Endodermal cell (in vitro differentiated cells): ENCODE measurements at places on chromosomes 7 and 10. TPM values are rescaled to one million over a fixed set of nuclear protein-coding genes. Genes with fewer than 3 reads are reported as not detected.

DNA sequence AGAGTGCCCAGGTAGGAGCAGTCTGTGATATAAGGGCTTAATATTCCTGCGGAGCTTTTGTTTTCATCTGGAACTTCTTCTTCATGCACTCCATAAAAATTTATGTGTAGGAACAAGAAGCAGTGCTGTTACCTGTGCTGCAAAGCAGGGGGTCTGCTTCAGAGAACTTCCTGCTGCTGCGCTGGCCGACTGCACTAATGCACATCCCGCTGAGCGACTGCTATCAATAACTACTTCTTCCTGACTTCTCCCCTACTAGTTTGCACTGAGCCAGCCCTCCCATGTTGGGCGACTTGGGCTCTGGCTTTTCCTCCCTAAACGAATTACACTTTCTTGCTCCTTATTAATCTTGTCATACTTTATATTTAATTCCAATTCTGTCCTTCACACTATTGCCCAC lies 150.3 kb downstream of the NEBL start:
- no peak overlapping the region for H3K4me3 ChIP-seq
- no peaks in the 10 kb centered on the region for H3K27me3 ChIP-seq
- no peak for DNase-seq
- H3K27ac ChIP-seq = no peak overlapping the region

DNA sequence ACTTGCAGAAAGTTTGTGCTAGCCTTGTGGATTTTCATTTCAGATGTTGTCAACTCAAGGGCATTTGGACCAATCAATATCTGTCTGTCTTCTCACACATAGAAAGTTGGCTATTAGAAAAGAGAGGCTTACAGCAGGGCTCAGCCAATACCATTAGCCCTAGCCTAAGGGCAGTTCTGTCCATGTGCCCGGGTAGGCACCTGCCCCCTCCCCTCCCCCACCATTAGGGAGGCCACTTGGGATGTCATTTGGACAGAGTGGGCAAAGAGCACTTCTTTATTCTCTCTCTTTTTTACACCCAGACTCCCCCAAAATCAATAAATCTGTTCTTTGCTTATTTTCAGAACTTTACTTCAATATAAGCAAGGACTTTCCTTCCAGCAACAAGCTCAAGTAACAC lies 188.5 kb upstream of the MKI67 start:
- H3K36me3 ChIP-seq = no peaks in the 10 kb centered on the region
- no peak overlapping the region for H3K4me3 ChIP-seq
- no peak for DNase-seq
- no peaks in the 10 kb centered on the region for H3K4me1 ChIP-seq
- no peak overlapping the region for H3K27ac ChIP-seq

DNA sequence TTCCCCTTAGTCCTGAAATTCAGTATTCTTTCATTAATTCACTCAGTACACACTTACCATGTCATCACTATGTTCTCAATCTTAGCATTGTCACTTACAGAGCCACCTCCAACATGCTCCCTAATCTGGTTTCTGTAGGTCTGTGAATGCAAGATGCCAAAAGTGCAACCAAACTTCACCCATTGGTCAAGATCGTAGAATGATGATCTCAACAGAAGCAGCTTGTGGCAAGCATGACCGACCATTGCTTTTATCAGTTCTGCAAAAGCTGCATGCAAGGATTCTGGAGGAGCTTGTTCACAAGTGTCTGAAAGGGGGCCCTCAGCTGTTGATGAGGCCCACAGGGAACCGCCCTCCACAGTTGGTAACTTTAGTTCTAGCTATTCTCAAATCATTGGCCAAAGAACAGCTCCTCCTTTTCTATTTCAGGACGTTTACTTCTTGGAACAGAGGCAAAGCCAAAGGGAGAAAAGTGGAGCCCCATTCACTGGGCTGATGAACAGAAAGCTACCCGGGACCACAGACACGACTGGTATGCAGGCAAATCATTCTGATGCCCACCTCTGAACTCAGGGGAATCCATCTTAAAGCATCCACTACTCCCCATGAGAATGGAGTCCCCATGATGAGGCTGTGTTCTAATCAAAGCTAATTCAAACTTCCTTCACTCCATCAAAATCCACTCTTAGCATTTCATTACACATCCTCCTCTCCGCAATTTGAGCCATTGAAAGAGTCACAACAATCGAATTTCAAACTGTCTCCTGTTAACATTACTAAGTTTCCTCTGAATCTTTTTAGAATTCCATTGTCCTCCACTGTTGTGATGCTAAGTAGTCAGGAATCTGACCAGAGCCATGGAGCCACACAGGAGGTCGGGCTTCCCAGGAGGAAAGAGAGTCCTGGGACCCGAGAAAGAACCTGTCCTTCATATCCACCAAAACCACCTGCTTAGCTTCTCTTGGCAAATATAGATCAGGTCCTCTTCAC lies 13.9 kb downstream of the GRB10 start:
- H3K27ac ChIP-seq = no peak overlapping the region
- DNase-seq = no peak

- H3K4me1 ChIP-seq = no peaks in the 10 kb centered on the region
- peaks cover 16% of the 10 kb centered on the region for H3K27me3 ChIP-seq
- no peaks in the 10 kb centered on the region for H3K36me3 ChIP-seq
- no peak for DNase-seq
- no peak overlapping the region for H3K27ac ChIP-seq
- H3K4me3 ChIP-seq = no peak overlapping the region
Measured at GRCh38 chr10:97914171-97914836, 64.7 kb downstream of the GOLGA7B start.

LLCFC1 gene
- total RNA-seq = not detected in 2 replicates

- H3K27me3 ChIP-seq = no peaks in the 10 kb centered on the region
- H3K4me3 ChIP-seq = no peak overlapping the region
- DNase-seq = no peak
Measured at GRCh38 chr10:4651404-4652037, 174.5 kb upstream of the AKR1E2 start.

- H3K36me3 ChIP-seq = no peaks in the 10 kb centered on the region
- H3K27ac ChIP-seq = no peak overlapping the region
- no peaks in the 10 kb centered on the region for H3K27me3 ChIP-seq
- no peak overlapping the region for H3K4me3 ChIP-seq
Measured at GRCh38 chr7:123570390-123571182, 13.0 kb upstream of the NDUFA5 start.

DNA sequence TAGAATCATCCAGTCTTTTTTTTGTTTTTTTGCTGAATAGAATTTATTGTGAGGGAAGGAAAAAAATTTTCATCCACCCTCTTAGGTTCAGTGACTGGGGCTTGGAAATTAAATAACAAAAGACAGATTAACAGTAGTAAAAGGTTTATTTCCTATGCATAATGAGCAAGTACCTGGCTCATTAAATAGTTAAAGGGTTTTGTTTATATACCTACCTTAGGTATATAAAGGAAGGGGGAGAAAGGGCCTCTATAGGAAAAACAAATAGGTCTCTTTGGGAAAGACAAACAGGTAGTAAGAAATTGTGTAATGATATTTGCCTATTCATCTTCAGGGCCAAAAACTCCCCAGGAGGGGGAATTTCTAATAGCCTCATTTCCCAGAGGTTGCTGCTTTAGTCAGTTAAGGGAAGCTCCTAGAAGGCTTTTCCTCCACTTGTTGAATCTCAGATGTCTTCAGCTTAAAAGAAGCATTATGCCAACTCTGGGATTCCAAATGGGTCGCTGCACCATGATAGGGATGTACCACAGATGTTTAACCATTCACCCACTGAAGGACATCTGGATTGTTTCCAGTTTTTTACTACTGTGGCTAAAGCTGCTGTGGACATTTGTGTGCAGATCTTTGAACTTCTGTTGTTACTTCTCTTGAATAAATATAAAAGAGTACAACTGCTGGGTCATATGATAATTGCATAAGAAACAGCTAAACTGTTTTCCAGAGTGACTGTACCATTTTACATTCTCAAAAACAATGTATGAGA lies 11.3 kb downstream of the ACADSB start:
- H3K36me3 ChIP-seq = no peaks in the 10 kb centered on the region
- no peaks in the 10 kb centered on the region for H3K4me1 ChIP-seq
- H3K27ac ChIP-seq = no peak overlapping the region
- H3K27me3 ChIP-seq = no peaks in the 10 kb centered on the region
